Transverse colon (tissue), 4 donors: ENCODE measurements at places on chromosomes 11 and 22. TPM values are rescaled to one million over a fixed set of nuclear protein-coding genes. Genes with fewer than 3 reads are reported as not detected.

Gene FAM83F
- total RNA-seq: 18.9 TPM

Gene DNAJB7
- 0.55 TPM for total RNA-seq

DNA sequence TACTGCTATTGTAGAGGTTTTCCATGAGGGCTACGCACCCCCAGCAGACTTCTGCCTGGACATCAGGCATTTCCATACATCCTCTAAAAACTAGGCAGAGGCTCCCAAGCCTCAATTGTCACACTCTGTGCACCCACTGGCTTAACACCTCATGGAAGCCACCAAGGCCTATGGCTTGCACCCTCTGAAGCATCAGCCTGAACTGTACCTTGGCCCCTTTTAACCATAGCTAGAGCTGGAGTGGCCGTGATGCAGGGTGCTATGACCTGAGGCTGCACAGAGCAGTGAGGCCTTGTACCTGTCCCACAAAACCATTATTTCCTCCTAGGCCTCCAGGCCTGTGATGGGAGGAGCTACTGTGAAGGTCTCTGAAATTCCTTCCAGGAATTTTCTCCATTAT lies 33.9 kb downstream of the AAMDC start:
- no peak overlapping the region for H3K27ac ChIP-seq
- H3K27me3 ChIP-seq: no peaks in the 10 kb centered on the region
- no peak for DNase-seq
- H3K4me1 ChIP-seq: no peaks in the 10 kb centered on the region
- H3K4me3 ChIP-seq: no peak overlapping the region
- H3K36me3 ChIP-seq: no peaks in the 10 kb centered on the region

DNA sequence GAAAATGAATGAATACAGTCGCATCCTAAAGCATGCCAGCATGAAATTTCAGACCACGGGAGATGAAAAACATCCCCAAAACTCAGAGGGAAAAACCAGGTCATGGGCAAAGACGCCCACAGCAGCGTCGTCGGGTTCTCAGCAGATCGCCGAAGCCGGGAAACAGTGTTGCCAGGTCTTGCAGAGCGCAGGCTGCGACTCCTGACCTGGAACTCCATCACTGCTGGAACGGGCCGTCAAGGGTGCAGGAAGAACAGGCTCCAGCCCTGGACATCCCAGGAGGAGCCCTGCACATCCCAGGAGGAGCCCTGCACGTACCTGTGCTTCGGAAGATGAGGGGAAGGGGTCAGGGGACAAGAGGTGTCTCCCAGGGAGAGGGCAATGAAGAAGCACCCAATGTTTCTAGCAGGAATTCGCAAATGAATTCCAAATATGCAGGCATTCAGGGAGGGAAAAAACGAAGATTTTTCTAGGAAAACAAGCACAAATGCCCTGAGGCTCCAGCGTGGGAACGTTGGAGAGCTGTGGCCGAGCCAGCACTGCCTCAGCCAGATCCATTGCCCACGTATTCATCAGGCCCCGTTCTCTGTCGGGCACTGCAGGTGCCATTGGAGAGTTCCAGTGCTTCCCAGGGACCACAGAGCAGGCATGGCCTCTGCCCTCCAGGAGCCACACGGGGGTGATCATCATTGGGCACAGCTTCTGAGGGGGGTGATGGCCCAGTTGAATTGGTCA lies 1110.4 kb downstream of the BRD1 start:
- no peak overlapping the region for H3K4me3 ChIP-seq
- H3K36me3 ChIP-seq: no peaks in the 10 kb centered on the region
- DNase-seq: no peak
- no peaks in the 10 kb centered on the region for H3K27me3 ChIP-seq

- no peak for DNase-seq
- no peak overlapping the region for H3K4me3 ChIP-seq
- no peaks in the 10 kb centered on the region for H3K4me1 ChIP-seq
These were observed 72.1 kb downstream of the ZC3H12C start for GRCh38 chr11:110165039-110165925.

DNA sequence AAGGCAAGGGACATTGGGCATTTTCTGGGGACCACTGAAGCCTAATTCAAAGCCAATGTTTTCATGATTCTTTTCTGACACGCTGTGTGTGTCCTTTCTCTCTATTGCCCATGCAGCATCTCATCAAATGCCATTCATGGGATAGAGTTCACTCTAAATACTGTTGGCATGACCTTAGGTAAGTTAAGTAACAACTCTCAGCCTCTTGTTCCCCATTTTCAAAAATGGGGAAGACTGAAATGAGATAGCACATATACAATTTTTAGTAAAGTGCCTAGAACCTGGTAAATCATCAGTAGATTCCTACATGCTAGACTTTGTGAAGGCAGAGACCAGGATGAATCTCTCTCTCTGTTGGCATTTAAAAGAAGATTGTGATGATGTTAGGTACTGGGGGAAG lies 12.7 kb upstream of the OR52K2 start:
- no peak for DNase-seq
- H3K27ac ChIP-seq: no peak overlapping the region
- no peaks in the 10 kb centered on the region for H3K36me3 ChIP-seq
- no peak overlapping the region for H3K4me3 ChIP-seq
- no peaks in the 10 kb centered on the region for H3K4me1 ChIP-seq

- no peaks in the 10 kb centered on the region for H3K27me3 ChIP-seq
- no peaks in the 10 kb centered on the region for H3K4me1 ChIP-seq
- H3K36me3 ChIP-seq: no peaks in the 10 kb centered on the region
- DNase-seq: no peak
These were observed 209.6 kb downstream of the BRD1 start for GRCh38 chr22:49617866-49618676.

GRCh38 chr11:120441592-120441991 lies 70.0 kb upstream of the GRIK4 start:
- no peak overlapping the region for H3K27ac ChIP-seq
- no peak for DNase-seq
- H3K36me3 ChIP-seq: peaks cover 55% of the 10 kb centered on the region
- H3K27me3 ChIP-seq: no peaks in the 10 kb centered on the region
- H3K4me3 ChIP-seq: no peak overlapping the region
